ENCODE measurements at places on chromosomes 2 and 18. TPM values are rescaled to one million over a fixed set of nuclear protein-coding genes. Genes with fewer than 3 reads are reported as not detected.

DNA sequence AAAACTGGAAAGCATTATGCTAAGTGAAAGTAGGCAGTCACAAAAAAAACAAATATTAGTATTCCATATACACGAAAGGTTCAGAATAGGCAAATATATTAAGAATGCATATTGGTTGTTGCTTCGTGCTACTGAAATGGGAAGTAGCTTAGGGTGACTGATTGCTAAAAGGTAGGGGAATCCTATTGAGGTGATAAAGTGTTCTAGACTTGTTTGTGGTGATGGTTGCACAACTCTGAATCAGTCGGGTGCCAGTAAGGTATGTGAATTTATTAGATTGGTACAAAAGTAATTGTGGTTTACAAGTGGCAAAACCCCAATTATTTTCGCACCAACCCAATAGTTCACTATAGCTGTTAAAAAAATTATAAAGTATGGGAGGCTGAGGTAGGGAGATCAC lies 20.7 kb downstream of the USP34 start:
- DNase-seq, result no peak

- no peak for DNase-seq
Measured at GRCh38 chr18:74526488-74526887, 7.8 kb upstream of the CNDP1 start.

GRCh38 chr18:55605733-55606338 lies 17.8 kb upstream of the TCF4 start:
- no peak for DNase-seq

DNA sequence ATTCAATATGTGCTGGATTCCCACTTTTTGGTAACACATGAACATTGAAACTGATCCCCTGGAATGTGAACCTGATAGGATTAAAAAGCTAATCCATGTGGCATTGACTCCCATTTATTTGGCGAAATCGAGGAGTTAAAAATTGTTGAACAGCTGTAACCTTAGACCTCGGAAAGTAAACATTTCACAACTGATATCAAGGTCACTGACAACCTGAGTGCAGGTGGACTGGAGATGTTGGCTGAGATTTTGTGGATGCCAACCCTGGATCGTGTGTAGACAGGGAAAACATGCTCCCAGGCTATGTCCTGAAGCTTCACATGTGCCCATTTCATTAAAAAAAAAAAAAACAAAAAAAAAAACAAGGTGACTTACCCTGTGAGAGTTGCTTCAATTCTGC lies 204.8 kb downstream of the SETBP1 start:
- DNase-seq, result no peak

DNA sequence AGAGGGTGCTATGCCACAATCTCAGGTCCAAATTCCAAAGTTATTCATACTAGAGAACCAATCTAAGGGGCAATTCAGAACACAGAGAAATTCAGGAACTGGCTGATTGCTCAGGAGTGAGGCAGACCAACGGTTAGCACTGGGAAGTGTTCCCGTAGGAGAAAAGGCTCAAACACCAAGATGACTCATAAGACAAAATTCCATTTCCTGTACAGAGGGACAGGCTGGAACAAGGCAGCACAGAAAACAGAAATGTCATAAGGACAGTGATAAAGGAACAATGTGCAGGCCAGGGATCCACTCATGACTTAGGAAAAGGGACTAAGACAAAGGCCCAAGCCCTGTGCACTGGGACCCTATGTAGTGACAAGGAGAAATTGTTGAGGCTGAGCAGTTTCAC lies 54.2 kb downstream of the PDE1A start:
- DNase-seq, result peak; percentile 67

DNA sequence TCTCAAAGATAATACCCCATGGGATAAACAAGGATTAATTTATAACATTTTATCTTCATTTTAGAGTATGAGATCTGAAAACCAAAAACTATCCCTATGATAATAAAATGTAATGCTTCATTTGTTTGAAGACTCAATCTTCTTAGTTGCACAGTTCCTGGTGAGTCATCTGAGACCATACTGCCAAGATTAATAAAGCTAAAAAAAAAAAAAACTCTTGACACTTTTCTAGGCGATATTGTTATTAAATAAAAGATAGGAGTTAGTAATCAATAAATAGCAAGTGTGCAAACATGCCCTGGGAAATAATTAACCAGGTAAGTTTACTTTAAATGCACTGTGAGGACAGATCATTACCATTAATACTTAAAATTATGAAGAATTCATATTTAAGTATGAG lies 83.9 kb downstream of the RPE start:
- DNase-seq, result peak; percentile 4

- no peak for DNase-seq
Measured at GRCh38 chr18:39959839-39960238, 1995.2 kb upstream of the PIK3C3 start.

DNA sequence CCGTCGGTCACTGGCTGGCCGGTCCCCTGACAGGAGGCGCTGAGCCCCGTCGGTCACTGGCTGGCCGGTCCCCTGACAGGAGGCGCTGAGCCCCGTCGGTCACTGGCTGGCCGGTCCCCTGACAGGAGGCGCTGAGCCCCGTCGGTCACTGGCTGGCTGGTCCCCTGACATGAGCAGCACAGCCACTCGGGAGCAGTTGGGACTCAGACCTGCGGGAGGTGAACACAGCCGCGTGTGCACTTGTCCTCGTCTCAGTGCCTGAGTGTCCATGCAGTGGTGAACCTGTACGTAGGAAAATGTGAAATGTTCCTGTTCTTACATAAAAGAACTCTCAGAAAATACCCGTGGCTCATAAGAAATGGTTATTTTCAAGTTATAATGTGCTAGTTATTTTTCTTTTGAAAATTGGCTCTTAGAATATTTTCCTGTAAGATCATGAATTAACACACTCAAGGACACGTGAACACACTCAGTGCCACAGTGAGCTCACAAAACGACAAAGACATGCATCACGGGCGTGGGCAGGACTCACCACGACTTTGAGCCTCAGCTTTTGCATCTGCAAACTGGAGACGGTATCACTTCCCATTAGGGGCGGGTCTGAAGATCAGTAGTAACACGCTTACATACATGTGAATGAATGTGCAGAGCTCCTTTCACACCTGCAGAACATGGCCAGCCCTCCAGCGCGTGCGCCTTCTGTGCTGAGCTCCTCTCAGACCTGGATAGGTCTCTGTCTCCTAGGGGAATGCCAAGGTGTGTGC lies 21.1 kb upstream of the NFATC1 start:
- no peak for DNase-seq

GRCh38 chr18:35641916-35642315 lies 60.4 kb downstream of the GALNT1 start:
- no peak for DNase-seq

DNA sequence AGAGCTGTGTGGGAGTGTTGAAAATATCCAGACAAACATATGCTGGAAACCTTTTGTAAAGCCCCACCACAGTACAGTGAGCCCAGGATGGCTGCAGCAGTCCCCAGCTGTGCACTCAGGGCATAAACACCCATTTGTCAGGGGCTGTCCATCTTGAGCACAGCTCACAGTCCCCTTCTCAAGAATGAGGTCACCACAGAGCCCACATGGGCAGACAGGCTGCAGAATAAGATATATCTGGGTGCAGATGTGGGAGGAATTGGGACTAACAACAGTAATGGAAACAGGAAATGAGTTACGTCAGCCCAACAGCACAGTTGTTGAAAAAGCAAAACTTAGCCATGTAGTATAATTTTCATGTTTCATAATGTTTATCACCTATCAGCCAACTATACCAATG lies 219.6 kb downstream of the ETAA1 start:
- no peak for DNase-seq

GRCh38 chr2:96164459-96165184 lies 19.4 kb upstream of the DUSP2 start:
- DNase-seq, result no peak

- peak; percentile 84 for DNase-seq
Measured at GRCh38 chr2:39494784-39495251, 57.7 kb upstream of the MAP4K3 start.

GRCh38 chr18:34220081-34220815 lies 4.5 kb downstream of the NOL4 start:
- no peak for DNase-seq

GRCh38 chr18:5451871-5452270 lies 91.9 kb downstream of the EPB41L3 start:
- no peak for DNase-seq

- DNase-seq, result no peak
Measured at GRCh38 chr18:24065906-24066305, 51.4 kb downstream of the TTC39C start.

The NR4A2 gene
- total RNA-seq, result not detected

The RETREG2 gene
- 72.1 TPM for total RNA-seq

The HAUS1 gene
- total RNA-seq, result 75.6 TPM

The GALNT3 gene
- 0.43 TPM for total RNA-seq

The TNP1 gene
- total RNA-seq, result not detected

The ABCB11 gene
- not detected for total RNA-seq

The MBOAT2 gene
- total RNA-seq, result 16.7 TPM
